ENCODE measurements at places on chromosomes 2 and 18.

GRCh38 chr2:240329116-240329665 is 106.3 kb upstream of the GPC1 start:
- no peak for DNase-seq

- DNase-seq, result no peak
Observed at GRCh38 chr2:190068764-190069163, 6.2 kb upstream of the MSTN start.

DNA sequence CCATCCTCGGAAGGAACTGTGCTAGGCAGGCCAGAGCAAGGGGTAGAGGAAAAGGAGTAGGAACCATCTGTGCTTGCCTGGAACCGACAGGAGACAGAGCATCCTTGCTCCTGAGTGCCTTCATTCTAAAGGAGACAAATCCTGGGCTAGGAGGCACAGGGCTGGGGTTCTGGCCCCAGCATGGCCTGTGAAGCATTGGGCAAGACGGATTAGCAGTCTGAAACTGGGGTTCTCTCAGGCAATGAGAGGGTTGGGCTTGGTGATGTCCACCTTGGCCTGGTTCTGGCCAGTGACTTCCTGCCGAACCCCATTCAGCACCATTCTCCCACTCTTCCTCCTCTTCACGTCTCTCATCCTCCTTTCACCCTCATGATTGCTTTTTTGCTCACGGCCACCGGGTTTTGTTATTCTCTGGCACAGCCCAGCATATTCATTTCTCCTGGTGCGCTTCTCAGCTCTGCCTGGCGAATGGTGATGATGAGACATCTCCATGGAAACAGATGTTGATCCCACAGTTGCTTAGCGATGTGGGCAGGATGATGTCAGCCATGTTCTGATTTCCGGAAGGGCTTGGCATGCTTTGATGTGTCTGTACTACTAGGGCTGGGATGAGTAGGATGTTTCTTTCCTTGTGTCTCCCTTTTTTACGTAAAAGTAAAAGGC is 127.7 kb downstream of the CAPN13 start:
- no peak for DNase-seq

GRCh38 chr2:172655838-172656573 is 79.6 kb upstream of the RAPGEF4 start:
- no peak for DNase-seq

GRCh38 chr2:133418671-133419070 is 149.6 kb downstream of the NCKAP5 start:
- no peak for DNase-seq

GRCh38 chr2:40105593-40105992 is 326.5 kb upstream of the THUMPD2 start:
- no peak for DNase-seq

GRCh38 chr2:20534913-20535801 is 88.3 kb downstream of the RHOB start:
- DNase-seq, result no peak

- no peak for DNase-seq
Observed at GRCh38 chr18:25281556-25281955, 70.4 kb downstream of the ZNF521 start.

- DNase-seq, result no peak
Observed at GRCh38 chr2:120111193-120111592, 98.3 kb downstream of the EPB41L5 start.

DNA sequence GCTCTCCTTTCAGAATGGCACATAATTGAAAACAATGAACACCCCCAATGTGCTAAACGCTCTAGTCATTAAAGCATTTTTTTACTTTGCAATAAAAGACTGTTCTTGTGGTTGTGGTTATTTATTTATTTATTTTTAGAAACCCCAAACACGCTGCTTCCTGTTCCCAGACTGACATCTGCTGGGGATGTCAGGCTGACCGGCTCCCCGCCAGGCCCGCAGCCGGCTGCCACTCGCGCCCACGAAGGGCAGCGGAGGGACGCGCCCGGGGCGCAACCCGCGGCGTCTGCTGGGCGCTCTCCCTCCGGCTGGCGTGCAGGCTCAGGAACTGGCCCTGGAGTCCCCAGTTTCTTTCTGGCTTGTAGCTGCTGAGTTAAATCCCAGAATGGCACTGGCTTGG is 83.1 kb upstream of the SP3 start:
- no peak for DNase-seq

DNA sequence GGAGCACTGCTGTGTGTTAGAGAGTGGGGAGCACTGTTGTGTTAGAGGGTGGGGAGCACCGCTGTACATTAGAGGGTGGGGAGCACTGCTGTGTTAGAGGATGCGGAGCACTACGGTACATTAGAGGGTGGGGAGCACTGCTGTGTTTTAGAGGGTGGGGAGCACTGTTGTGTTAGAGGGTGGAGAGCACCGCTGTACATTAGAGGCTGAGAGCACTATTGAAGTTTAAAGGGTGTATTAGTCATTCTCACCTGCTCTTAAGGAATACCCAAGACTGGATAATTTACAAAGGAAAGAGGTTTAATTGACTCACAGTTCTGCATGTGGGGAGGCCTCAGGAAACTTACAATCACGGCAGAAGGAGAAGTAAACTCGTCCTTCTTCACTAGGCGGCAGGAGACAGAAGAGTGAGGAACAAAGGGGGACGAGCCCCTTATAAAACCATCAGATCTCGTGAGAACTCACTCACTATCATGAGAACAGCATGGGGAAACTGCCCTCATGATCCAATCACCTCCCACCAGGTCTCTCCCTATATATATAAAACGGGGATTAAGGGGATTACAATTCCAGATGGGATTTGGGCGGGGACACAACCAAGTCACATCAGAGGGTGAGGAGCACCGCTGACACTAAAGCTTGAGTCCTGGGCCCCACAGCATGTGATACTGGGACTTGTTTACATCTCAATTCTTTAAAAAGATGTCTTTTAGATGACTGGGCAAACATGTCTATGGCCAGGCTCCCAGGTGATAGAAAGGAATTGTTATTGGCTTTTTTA is 19.5 kb upstream of the AGXT start:
- DNase-seq, result no peak

GRCh38 chr2:85436836-85437487 is 18.4 kb downstream of the SH2D6 start:
- DNase-seq, result no peak

- DNase-seq, result no peak
Observed at GRCh38 chr18:58359620-58360019, 269.3 kb downstream of the ALPK2 start.

GRCh38 chr2:25281522-25281921 is 60.2 kb downstream of the DNMT3A start:
- no peak for DNase-seq

DNA sequence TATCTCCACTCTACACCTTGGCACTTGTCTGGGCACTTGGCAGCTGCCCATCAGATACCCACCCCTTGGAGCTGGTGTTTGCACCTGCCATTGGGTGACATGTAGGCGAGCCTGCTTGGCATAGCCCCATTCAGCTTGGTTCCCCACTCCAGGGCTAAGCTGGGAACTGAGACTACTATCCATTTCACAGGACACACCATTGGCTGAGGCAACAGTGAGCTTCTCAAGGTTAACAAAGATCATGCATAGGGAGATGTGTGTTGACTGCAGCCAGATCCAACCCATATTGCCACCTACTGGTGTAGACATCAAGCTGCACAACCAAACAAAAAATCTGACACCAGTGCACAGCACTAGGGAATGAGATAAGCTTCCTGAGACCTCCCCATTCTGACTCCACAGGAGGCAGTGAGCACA is 1389.8 kb upstream of the TMEFF2 start:
- DNase-seq, result no peak

DNA sequence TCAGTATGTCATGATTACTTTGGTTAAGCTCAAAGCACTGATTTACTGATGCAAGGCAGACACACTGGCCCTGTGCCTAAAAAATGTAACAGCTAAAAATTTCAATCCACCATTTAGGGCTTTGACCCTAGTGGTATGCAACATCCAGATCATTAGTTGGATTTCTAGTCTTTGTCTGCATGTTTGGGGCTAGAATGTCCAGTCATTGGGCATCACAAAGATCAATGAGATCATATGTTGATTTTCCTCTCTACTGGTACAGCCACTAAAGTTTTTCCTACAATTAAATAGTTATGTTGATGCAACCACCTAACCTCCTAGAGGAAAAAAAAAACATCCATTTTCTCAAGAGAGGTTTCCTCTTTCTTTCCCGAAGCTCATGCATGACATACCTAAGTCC is 53.4 kb upstream of the REV1 start:
- no peak for DNase-seq

DNA sequence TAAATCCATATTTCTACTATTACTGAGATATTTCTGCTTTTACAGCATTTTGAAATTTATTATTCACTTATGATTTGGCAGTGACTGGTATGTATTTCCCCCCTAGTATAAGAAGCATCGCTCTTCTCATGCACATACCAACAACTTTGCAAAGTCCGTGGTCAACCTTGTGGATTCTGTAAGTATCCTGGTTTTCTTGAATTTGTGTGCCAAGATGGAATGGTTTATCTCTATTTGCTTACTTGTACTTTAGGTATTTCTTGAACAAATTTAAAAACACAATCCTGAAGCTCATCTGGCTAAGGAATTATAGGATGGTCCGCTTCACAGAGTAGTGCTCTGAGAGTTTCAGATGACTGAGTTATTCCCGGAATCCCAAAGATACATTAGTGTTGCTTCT is 85.0 kb upstream of the FAM237A start:
- no peak for DNase-seq

- DNase-seq, result no peak
Observed at GRCh38 chr18:27839141-27839540, 337.8 kb downstream of the CDH2 start.

- no peak for DNase-seq
Observed at GRCh38 chr18:45166341-45166835, 448.9 kb upstream of the SLC14A2 start.

DNA sequence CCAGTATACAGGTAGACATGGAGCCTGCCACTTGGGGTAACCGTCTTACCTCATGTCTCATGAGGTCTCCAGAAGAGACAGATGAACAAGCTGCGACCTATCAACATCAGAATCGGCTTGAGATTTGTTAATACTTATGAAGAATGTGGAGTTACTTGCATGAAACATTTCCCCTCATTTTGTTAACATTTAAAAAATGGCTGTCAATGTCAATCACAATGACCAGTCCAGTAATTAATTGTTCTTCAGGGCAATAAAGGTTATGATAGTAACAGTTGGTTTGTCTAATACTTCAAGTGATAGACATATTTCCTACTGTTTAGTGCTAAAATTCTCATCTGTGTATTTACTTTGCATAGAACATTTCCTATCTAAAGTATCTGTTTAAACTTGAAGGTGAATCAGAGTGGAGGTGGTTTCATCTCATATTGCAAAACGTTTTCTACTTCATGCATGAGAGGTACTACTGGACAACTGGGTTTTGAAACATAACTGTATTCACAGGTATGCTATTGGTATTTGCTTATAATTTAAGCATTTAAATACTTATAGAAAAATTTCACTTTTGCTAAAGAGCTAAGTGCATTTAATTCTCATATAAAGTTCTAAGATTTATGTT is 15.1 kb downstream of the SERTAD2 start:
- no peak for DNase-seq

DNA sequence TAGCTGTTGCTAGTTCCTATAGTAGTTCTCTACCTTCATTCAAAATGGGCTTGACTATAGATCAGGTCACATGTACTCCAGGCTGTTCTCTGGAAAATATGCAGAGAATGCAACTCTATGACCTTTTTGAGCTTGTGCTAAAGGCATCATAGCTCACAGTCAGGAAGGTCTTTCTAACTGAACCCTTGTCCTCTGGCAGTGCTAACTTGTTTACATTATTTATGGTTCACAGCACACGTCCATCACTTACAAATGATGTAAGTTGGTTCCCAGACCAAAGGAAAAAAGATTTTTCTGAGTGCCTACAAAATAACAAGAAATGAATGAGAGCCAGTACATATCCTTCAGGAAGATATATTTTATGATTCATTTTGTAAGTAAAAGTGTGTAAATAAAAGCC is 236.1 kb downstream of the GCA start:
- DNase-seq, result no peak

- no peak for DNase-seq
Observed at GRCh38 chr18:11996190-11996754, 15.0 kb downstream of the IMPA2 start.

GRCh38 chr2:207674826-207675225 is 36.6 kb upstream of the CCNYL1 start:
- no peak for DNase-seq

GRCh38 chr2:162265666-162266459 is 22.6 kb upstream of the FAP start:
- DNase-seq, result no peak

- DNase-seq, result no peak
Observed at GRCh38 chr2:145380436-145381017, 860.6 kb upstream of the ZEB2 start.
